ENCODE measurements at places on chromosomes 4 and X.

DNA sequence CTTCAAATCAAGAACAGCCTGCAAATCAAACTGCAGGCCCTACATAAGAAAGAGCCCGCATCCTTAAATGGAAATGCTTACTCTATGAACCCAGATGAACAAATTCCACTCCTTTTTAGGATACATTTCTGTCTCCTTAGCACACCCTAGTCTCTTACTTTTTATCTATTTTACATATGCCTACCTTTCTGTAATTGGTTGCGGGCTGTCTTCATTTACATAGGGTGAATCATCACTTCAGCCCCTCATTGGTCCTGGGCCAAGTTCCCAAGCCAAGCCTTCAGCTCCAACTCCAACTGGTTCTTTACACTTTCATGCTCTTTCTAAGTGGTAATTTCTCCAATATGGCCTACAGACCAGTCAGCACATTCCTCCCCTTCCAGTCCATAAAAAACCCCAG is 219.3 kb downstream of the TRAM1L1 start:
- no peak for DNase-seq

GRCh38 chr4:96471956-96472867 is 632.3 kb downstream of the PDHA2 start:
- no peak for DNase-seq

- no peak for DNase-seq
Measured at GRCh38 chr4:107856901-107857300, 32.2 kb downstream of the SGMS2 start.

GRCh38 chrX:51759055-51759839 is 16.0 kb downstream of the GSPT2 start:
- DNase-seq: no peak

GRCh38 chr4:1347410-1347864 is 429 bp downstream of the UVSSA start:
- peak; percentile 31 for DNase-seq

DNA sequence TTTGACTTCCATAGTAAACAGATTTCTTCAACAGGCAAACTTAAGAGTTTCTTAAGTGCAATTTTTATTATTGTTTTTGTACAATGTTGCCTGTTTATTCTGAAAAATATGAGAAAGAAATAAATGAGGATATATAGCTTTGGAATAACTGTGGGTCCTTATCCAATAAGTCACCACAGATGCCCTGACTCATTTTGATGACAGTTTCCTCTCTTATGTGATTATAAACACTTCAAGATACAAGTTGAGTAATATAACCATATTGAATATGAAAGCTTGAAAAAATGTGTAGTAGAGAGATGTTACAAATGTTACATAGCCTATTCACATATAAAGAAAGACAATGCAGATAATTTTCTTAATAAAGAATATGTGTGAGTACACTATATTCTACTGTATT is 931.6 kb downstream of the RAPGEF2 start:
- no peak for DNase-seq

- DNase-seq: no peak
Measured at GRCh38 chr4:183968931-183969330, 63.8 kb downstream of the STOX2 start.

DNA sequence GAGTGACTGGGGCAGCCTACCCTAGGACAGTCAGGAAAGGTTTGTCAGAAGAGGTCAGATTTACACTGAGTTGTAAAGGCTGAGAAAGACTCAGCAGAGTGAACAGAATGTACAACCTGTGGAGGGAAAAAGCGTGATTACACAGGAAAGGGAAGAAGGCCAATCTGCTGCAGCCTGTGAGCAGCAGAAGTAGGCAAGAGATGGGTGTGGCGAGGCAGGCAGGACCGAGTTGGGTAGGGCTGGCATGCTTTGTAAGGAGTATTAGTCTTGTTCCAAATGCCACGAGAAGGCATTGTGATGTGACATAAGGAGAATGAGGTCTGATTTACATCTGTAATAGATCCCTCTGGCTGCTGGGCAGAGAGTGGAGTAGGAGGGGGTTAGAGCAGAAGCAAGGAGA is 12.6 kb downstream of the SGMS2 start:
- DNase-seq: no peak

- no peak for DNase-seq
Measured at GRCh38 chrX:130170752-130171445, 863 bp upstream of the RAB33A start.

- no peak for DNase-seq
Measured at GRCh38 chr4:15890246-15890829, 48.2 kb downstream of the FGFBP1 start.

GRCh38 chr4:128688846-128689437 is 120.6 kb upstream of the JADE1 start:
- DNase-seq: no peak

- DNase-seq: no peak
Measured at GRCh38 chr4:134691915-134692314, 490.3 kb upstream of the PABPC4L start.

GRCh38 chr4:100581337-100581736 is 63.5 kb upstream of the EMCN start:
- no peak for DNase-seq

GRCh38 chr4:151215295-151215694 is 61.7 kb upstream of the PRSS48 start:
- no peak for DNase-seq

DNA sequence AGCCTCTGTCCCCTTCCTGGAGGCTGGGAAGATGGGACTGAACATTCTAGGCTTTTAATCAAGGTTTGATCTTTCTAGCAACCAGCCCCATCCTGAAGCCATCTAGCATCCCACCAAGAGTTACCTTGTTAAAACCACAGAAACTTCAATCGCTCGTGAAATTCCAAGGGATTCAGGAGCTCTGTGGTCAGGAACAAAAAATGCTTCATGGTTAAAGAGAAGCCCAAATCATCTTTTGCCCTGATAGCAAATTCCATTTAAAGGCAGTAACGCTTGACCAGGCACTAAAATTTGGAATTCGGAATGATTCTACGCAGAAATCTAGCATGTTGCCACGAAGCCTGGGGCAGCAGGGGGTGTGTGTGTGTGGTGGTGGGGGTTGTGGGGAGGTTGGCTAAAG is 47.8 kb downstream of the CASP6 start:
- no peak for DNase-seq

GRCh38 chr4:164423819-164424218 is 330.1 kb upstream of the SMIM31 start:
- no peak for DNase-seq

GRCh38 chr4:93431371-93431770 is 397.2 kb upstream of the ATOH1 start:
- DNase-seq: no peak

DNA sequence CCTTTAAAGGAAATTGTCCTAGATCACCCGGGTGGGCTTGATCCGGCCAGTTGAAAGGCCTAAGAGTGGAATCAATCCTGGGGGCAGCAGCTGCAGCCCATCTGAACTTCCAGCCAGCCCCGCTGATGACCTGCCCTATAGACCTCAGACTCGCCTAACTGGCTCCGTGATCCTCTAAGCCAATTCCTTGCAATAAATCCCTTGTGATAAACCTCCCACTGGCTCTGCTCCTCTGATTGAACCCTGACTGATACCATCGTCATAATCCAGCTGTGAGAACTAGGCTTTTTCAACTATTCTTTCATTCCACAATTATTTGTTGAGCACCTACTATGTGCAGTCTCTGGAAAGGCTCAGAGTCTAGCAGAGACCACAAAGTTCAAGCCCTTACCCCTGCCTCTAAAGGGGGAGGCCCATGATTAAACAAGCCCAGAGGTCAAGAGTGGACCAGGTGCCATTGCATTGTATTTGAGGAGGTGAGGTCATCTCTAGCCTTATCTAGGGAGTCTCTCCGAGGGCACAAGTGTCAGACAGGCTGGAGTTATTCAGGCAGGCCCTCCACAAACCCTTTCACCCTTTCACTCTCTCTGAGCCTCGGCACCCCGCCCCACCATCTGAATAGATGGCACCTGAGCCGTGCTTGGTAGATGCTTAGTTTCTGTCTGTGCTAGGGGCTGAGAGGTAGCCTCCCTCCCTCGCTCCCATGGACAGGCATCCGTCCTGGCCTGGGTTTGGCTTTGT is 20.5 kb upstream of the GPR78 start:
- no peak for DNase-seq

DNA sequence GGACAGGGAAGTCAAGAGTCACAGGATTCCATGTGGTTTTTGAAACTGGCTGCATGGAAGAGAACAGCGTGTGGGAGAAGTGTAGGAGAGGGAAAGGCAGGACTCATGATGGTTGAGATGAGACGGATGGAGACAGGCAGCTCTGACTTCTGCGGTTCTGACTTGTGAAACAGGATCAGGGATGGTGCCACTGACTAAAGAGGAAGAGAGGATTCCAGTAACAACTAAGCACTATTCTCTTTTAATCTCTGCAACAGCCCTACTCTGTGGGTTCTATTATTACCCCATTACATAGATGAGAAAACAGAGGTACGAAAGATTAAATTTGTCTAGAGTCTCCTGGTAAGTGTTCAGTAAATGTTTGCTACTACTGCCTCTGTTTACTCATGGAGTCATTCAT is 156.3 kb downstream of the CBR4 start:
- DNase-seq: no peak

- no peak for DNase-seq
Measured at GRCh38 chr4:2558301-2558700, 21.9 kb downstream of the FAM193A start.

DNA sequence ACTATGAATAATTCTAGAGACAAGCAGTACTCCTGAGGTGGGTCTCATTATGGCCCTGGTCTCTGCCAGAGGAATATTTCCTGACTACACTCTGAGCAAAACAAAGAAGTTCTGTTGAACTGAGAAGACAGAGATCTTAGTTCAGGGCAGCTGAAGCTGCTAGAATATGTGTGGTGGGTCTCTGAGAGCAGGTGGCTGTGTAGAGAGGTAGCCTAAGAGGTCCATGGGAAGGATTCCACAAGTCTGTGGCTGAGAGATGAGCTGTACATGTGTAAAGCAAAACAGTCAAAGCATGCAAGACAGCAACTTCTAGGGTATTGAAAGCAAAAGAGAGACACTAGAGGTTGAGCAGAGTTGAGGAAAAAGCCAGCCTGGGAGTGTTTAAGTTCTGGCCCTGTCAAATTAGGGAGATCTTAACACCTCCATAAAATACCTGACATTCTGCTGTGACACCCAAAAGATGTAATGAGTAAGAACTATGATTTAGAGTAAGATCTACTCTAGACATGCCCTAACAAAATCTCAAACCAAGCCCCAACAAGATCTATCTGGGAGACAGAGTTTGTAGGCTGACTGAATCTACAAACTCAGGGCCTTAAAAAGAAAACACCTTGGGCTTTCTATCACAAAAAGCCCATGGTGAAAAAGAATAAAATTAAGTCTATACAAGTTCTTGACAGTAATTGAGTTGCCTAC is 274.4 kb downstream of the BANK1 start:
- no peak for DNase-seq

GRCh38 chrX:85590638-85591037 is 211.2 kb upstream of the POF1B start:
- DNase-seq: no peak

DNA sequence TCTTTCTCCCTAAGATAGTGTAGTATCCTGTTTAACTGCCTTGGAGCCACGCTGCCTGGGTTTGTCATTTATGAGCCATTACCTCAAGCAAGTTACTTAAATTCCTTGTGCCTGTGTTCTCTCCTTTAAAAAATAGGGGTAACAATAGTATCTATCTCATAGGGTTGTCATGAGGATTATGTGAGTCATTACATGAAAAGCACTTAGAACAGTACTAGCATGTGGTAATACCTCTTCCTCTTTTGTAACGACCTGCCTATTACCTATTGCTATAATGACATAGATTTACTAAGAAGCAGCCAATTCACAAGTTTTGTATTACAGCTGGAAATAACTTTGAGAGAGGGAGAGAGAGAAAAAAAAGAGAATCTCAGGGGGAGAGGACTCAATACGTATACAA is 834.7 kb downstream of the RAPGEF2 start:
- DNase-seq: no peak

- DNase-seq: no peak
Measured at GRCh38 chr4:141713771-141714445, 77.5 kb downstream of the IL15 start.

- DNase-seq: no peak
Measured at GRCh38 chrX:150196285-150196684, 166.8 kb upstream of the MAMLD1 start.

- DNase-seq: no peak
Measured at GRCh38 chr4:147546349-147546748, 65.5 kb downstream of the EDNRA start.

GRCh38 chrX:110120025-110120424 is 117.1 kb downstream of the TMEM164 start:
- DNase-seq: no peak

- DNase-seq: no peak
Measured at GRCh38 chr4:20166544-20166943, 85.2 kb upstream of the SLIT2 start.

- DNase-seq: no peak
Measured at GRCh38 chr4:118237531-118237930, 115.3 kb downstream of the PRSS12 start.

GRCh38 chrX:41351923-41352322 is 18.0 kb downstream of the DDX3X start:
- DNase-seq: no peak

GRCh38 chrX:53373307-53373706 is 49.1 kb downstream of the SMC1A start:
- no peak for DNase-seq

DNA sequence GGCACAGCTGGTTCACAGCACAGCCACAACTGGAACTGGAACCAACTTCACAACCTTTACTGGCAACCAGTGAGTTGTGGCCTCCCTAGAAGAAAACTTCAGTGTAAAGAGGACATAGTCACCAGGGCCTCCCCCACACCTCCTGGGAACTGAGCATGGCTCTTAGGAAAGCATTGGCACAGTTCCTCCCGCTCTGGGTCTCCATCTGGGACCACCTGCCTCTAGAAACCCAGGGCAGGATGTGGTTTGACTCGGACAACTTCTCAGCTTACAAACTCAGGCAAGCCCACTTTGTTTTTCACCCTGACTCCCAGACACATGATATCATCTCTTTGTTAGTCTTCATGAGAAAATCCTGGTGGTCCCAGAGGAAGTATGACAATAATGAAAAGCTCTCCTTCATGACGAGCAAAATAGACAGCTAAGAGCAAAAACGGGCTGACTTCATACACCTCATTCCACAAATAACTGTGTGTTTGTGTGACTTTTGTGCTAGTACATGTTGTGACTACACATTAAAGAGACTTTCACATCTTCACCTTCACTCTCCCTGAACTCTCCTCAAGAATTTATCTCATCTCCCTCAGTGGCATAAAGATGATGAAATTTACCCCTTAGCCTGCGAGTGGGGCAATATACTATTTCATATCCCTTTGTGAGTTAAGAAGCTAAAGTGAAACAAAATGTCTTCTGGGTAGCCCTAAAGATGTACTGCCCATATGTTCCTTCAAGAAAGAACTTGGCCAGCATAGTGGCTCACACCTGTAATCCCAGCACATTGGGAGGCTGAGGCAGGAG is 75.4 kb downstream of the SH3KBP1 start:
- DNase-seq: no peak

- DNase-seq: no peak
Measured at GRCh38 chr4:53313510-53313909, 52.4 kb downstream of the SCFD2 start.

DNA sequence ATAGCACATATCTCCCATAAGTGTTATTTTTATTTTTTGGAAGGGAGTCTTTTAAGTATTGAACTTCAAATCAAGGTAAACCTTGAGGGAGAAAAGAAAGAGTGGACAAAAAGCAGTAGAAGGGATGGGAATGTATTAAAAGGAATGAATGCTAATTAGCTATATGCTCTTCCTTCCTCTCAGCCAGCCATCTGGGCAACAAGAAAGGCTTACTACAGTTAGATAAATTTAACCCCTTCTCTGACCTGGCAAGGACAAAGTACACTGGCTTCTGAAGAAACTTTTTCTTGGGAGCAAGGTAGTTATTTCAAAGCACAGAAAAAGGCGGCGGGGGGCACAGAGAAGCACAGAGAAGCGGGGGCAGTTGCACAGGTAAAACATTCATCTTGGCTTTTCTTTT is 54.6 kb downstream of the GAB1 start:
- DNase-seq: no peak

All from stimulated activated CD4-positive, alpha-beta T cell treated with anti-CD3 and anti-CD28 coated beads, Interleukin-15, amount 100 ng/mL, for 48 hours (primary cell).